ENCODE measurements at places on chromosomes 1 and 21. TPM values are rescaled to one million over a fixed set of nuclear protein-coding genes. Genes with fewer than 3 reads are reported as not detected.

CLCA2 gene
- 0.28 TPM for total RNA-seq

DNA sequence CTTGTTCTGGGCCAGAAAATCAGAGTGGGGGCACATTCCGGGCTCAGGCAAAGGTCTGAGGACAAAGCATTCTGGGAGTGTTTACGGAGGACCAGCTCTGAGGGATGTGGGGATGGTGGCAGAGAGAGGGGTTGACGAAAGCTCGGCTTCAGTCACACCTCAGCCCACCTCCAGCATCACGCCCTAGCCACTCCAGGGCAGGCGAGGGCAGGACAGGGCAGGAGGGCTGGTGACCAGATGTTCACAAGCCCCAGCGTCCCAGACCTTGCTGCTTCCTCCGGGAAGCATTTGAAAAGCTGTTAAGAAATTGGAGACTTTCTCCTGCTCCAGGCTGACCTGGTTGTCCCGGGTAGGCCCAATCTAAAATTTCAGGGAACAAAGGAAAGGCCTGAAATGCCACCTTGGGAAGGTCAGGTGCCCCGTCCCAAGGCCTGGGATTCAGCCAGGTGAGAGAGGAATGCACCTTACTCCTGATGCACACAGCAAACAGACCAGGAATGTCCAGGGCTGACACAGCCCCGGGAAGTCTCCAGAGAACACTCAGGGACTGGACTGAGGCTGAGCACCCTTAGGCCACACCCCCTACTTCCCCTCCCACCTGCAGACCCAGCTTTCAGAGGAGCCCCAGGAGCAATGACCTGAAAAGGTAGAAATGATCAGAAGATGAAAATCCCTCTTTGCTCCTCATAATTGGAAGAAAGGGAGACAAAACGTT is 71.9 kb upstream of the KLHDC7A start:
- no peak for DNase-seq

PTPRU gene
- 47.8 TPM for total RNA-seq

GRCh38 chr1:36824390-36824861 is 209.9 kb downstream of the GRIK3 start:
- no peak for DNase-seq

PADI2 gene
- total RNA-seq, result 0.27 TPM

DNA sequence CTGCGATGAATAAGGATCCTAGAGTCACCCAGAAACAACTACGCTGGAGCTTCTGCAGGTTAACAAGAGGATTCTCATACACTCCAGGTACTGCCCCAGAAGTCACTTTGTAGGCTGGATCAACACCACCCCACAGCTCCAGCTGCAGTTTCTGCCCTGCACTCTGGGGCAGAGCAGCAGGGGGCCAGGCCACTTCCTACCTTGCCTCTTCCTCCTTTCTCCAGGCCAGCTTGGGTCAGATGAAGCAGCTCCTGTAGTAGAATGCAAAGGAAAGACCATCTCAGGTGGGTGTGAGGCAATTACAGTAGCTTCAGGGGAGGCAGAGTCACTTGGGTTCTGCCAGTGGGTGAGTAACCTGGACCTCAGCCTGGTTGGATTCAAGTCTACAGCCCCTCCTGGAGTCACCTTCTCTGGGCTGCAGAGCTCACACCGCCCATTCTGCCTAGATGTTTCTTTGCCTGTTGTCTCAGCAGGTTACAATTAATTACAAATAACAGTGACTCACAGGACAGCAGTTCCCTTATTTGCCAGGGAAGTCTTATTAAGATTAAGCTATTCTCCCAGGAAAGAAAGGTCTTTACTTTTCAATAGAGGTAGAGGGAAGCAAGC is 24.4 kb upstream of the BCAR3 start:
- no peak for DNase-seq

DNA sequence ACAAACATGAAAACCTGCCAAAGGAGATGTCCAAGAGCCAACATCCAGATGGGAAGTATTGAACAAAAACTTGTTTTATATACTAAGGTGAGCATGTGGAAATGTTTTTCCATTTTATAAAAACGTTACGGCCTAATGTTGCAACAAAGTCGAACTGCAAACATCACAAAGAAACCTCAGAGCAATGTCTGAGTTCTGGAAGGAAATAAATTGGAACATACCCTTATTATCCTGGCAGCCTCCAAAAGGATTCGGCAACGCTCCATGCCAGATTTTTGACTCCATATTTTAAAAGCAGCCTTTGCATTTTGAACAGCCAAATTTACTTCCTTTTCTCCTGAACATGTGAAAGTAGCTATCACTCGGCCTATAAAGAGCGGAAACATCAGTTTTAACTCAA is 3.3 kb downstream of the ALDH9A1 start:
- no peak for DNase-seq

SELL gene
- total RNA-seq, result 8.5 TPM

GRCh38 chr1:101314244-101314643 is 77.4 kb downstream of the S1PR1 start:
- DNase-seq, result no peak

COA7 gene
- 9.9 TPM for total RNA-seq

- no peak for DNase-seq
These were observed 121.9 kb downstream of the PTPRU start for GRCh38 chr1:29358183-29358582.

DNA sequence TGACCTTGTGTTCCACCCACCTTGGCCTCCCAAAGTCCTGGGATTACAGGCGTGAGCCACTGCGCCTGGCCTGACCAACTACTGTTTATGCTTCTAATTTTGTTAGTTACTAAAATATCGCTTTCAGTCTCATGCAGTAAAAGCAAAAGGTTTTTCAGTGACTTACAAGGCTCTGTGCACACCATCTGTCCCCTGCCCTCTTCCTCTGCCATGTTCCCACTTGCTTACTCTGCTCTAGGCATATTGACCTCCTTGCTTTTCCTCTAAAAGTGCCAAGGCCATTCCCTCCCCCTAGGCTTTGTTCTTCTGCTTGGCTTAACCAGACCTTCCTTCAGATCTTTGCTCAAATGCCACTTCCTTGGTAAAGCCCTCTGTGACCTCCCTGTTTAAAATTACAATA is 276.9 kb downstream of the KIF26B start:
- DNase-seq, result no peak
